ENCODE measurements at places on chromosomes 6 and 20.

DNA sequence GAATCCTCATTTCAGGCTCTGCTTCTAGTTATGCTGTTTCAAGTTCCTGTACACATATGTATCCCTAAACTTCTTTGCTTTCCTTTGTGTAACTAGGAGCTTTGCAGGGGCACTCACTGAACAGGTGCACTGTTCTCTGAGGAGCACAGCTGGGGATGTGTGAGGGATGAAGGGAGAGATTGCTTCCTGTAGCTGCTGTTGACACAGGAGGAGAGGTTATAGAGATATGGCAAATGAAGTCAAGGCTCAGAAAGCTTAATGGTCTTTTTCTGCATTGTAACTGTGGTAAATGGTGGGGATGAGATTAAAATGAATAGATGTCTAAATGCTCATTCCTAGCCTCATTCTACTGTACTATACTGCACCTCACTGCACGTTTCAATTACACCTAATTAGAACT lies 454.3 kb downstream of the BTBD3 start:
- DNase-seq = no peak

DNA sequence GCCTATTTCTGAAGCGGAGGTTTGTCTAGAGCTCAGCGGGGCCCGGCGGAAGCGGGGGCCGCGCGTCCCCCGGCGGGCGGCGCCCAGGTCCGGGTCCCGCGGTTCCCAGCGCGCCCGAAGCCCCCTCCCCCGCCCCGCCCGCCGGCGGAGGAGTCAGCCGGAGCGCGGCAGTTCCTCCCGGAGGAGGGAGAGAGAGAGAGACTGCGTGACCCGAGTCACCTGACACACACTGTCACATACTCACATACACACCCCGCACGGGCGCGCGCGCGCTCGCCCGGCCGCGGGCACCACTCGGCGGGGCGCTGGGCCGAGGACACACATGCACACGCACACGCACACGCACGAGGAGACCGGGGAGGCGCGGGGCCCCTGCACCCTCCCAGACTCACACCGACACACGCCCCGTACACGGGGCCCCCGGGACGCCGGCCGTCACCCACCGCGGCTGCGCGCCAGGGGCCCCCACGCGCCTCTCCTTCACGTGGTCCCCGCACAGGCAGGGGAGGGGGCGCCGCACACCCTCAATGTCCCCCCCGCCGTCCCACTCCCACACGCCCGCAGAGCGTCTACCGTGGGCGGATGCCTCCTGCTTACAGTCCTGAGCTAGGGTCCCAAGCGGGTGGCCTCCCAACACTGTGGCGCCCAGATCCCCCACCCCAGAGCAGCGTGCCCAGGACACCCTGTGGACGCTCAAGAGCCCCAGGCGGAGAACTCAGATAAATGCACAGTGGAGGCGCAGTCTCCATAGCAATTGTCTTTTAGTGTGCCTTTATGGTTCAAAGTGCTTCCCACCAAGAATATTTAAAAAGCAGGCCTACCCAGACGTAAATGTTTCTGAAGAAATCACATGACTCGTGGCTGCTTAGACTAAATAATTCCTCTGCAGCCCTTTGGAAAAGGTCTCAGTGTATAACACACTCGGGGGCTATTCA lies at the start of gene RRAGD:
Gene RRAGD (minus strand): TSS at position 203 of the 935 bp plus-strand sequence. CDS start 280 bp downstream, outside the sequence.
- peak; percentile 37 for DNase-seq

DNA sequence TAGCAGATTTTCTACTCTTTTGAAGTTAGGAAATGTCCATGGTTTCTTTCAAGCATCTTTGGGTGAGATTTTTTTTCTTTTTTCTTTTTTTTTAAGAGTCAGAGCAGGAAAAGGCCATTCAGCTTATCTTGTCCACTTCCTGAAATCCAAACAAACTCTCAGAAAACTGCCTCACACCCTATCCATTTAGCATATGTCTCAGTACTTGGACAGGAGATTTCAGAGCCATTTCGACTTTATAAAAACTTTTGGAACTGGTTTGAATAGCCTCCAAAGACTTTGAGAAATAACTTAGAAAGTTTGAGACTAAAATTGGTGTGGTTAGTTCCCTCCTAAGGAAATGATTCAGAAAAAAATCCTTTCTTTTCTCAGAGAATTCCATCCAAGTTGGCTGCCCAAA lies 125.1 kb downstream of the MYLK4 start:
- no peak for DNase-seq

DNA sequence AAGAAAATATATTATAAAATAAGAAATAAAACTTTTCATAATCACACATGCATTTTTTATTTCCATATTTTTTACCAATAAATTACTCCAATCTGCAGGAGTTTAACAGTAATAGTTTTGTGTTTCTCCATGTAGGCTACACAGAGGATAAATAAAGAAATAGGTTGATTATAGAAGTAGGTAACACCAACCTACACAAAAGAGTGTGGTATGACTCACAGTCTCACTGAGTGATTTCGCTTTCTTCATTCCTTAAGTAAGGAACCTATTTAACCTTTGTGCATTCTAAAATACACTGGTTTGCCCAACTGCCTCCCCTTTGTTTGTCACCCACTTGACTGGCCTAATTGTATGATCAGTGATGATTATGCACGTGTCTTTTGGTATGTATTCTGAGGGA lies 244.2 kb upstream of the RIMS1 start:
- DNase-seq = no peak

GRCh38 chr20:24560571-24561491 lies 91.4 kb downstream of the SYNDIG1 start:
- no peak for DNase-seq

DNA sequence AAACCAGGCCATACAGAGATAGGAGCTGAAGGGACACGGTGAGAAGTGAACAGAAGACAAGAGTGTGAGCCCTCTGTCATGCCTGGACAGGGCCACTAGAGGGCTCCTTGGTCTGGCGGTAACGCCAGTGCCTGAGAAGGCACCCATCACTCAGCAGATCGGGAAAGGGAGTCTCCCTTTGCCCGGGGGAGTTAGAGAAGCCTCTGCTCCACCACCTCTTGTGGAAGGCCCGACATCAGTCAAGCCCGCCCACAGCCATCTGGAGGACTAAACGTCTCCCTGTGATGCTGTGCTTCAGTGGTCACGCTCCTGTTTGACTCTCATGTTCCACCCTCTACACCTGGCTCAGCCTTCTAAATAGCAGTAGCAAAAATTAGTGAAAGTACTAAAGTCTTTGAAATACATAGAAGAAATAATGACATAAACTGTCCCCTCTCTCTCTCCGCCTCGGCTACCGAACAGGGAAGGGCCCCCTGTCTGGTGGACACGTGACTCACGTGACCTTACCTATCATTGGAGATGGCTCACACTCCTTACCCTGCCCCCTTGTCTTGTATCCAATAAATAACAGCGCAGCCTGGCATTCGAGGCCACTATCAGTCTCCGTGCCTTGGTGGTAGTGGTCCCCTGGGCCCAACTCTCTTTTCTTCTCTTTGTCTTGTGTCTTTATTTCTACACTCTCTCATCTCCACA lies 66.7 kb downstream of the RPP21 start:
- DNase-seq = peak; percentile 29

- DNase-seq = no peak
Observed at GRCh38 chr6:141561154-141561553, 571.6 kb upstream of the GJE1 start.

DNA sequence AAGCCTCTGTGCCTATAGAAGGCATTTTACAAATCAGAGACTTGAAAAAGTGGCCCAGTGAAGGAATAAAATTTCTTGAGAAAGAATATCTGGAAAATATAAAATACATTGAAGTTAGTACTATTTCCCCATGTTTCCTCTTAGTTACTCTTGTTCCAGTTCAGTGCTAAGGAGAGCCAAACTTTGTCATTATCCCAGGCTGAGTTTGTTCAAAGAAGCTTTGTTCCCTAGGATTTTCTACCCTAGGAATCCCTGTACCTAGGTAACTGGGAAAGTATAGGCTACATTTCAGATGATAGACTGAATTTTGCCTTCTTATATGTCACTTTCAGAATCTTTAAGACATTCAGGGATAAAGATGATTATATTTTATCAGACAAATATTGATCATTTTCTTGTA lies 1395.7 kb upstream of the MAP3K7 start:
- DNase-seq = no peak

GRCh38 chr6:2950713-2951112 lies 20.7 kb downstream of the SERPINB6 start:
- DNase-seq = no peak

GRCh38 chr6:15824811-15825210 lies 162.0 kb upstream of the DTNBP1 start:
- DNase-seq = no peak

- DNase-seq = no peak
Observed at GRCh38 chr6:84065693-84066290, 32.2 kb downstream of the MRAP2 start.

- DNase-seq = no peak
Observed at GRCh38 chr20:50368813-50369224, 141.4 kb upstream of the PTPN1 start.

- DNase-seq = no peak
Observed at GRCh38 chr20:60754856-60755255, 497.2 kb upstream of the CDH4 start.

- no peak for DNase-seq
Observed at GRCh38 chr6:128208851-128209580, 308.2 kb upstream of the THEMIS start.

DNA sequence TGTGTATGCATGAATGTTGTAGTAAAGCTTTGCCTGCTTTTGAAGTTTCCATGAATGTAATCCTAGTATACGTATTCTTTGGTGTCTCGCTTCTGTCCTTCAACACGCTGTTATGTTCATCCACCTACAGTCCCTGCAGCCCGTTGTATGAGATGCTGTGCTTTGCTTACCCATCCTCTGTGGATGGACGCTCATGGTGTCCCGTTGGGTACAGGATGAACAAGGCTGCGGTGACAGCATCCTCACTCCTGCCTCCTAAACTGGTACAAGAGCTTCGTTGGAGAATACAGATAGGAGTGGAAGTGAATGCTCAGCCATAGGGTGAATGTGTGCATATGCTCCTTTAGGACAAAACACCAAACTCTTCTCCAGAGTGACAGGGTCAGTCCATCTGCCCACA lies 366.2 kb downstream of the ZFAND3 start:
- no peak for DNase-seq

DNA sequence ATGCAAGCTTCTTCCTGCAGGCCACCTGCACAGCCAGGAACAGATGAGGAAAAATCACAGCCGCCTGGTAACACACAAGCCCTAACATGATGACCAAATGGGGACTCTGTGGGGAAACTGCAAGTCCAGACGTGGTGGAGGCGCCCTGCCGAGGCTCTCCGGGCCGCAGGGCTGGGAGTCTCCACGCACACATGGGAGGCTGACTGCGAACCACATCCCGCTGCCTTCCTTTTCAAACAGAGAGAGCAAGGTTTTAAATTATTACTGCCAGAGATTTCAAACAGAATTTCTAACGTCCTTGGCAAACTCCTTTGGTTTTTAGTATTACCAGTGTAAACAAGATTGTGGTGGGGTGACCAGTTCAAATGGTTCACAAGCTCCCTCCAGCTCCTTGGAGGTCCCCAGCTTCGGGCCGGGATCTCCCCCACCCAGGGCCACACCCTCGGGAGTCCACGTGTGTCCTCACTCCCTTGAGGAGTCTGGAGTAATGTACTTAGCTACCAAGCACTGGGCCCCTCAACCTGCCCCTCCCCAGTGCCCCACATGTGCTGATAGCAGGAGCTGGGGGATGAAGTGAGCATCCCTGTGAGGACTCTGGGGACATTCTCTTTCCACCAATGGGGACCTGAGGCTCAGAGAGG lies 252.7 kb downstream of the TAF4 start:
- no peak for DNase-seq

DNA sequence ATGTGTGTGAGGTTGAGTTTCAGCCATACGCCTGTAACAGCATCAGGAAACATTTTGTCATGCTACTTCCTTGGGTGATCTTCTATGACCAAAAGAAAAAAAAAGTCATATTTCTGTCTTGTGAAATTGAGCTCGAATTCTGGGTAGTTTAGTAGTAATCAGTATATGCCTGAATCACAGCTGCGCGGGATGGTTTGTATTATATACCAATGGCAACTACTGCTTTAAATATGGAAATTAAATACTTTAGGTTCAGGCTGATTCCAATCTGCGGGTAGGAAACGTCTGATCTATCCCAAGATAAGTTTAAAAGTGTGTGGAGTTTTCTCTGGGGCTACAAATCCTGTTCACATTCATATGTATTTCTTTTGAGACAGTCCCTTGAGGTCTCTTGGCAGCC lies 115.6 kb upstream of the FERMT1 start:
- no peak for DNase-seq

Measured in progenitor cell of endocrine pancreas (in vitro differentiated cells).